DMS79 (cell line): ENCODE measurements at places on chromosomes 12 and 14.
A peak's percentile ranks its signal among the peaks of the same experiment; 100 is the strongest.

DNA sequence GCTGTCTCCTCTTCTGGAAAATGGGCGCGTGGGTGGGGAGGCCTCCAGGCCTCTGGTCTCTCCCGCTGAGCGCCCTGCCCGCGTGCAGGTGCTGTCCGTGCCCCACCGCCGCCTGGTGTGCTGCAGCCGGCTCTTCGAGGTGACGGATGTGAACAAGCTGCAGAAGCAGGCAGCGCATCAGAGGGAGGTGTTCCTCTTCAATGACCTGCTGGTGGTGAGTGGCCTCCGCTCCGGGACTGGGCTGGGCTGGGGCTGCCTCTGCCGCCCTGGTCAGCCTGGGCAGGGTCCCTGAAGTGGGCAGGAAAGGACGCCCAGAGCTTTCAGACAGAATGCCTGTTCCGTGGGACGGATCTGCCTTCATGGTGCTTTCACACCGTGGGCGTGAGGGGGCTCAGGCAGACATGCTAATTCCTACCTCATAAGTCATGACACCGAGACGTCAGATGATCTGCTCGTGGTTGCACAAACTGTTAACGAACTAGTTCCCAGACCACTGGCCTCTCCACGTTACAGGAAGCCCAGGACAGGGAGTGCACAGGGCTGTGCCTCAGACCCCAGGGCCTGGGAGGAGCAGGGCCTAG lies 50.5 kb downstream of the SLC6A12 start:
- DNase-seq: no peak

GRCh38 chr12:53737093-53737808 lies 10.0 kb upstream of the CALCOCO1 start:
- no peak for DNase-seq

GRCh38 chr14:77714926-77715325 lies 7.0 kb downstream of the SLIRP start:
- no peak for DNase-seq

DNA sequence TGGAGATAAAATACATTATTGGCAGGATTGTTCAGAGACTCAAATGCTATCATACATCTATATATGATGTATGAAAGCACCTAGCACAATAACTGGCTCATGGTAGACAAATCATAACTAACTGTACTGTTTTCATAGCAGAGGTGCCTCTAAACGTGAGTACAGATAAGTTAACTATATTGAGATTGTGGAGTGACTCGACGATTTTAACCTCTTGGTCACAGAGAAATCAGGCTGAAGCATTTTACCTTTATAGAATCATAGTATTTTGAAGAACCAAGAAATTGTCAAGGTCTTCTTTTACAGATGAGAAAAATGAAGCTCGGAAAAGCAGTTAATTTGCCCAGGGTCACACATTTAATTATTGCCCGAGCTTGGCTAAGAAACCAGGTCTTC lies 666 bp upstream of the DERA start:
- DNase-seq: no peak

- DNase-seq: no peak
Observed at GRCh38 chr12:76290963-76291859, 57.0 kb downstream of the BBS10 start.

DNA sequence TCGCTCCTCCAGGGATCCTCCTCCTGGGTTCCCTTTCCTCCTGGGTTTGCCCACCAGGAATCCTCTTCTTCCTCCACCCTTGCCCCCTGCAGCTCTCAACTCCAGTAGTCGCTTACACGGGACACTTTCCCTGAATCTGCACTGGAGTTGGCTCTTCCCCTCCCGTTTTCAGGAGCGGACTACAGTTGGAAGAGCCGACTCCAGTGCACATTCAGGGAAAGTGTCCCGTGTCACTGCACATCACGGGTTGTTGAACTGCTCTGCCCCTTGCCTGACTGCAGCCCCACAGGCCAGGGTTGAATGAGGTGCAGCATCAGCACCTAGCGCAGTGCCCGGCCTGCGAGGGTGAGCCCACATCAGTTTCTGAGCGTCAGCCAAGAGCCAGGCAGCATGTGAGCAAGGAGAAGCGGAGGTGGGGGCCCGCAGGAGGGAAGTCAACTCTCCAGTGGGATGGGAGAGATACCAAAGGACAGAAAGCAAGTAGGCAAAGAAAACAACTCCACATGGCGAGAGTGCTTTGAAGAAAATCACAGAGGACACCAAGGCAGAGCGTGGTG lies 13.1 kb downstream of the RAPGEF3 start:
- no peak for DNase-seq

GRCh38 chr12:452667-453210 lies 7.0 kb upstream of the B4GALNT3 start:
- DNase-seq: no peak

GRCh38 chr12:119857041-119857591 lies 20.0 kb downstream of the CIT start:
- DNase-seq: no peak

DNA sequence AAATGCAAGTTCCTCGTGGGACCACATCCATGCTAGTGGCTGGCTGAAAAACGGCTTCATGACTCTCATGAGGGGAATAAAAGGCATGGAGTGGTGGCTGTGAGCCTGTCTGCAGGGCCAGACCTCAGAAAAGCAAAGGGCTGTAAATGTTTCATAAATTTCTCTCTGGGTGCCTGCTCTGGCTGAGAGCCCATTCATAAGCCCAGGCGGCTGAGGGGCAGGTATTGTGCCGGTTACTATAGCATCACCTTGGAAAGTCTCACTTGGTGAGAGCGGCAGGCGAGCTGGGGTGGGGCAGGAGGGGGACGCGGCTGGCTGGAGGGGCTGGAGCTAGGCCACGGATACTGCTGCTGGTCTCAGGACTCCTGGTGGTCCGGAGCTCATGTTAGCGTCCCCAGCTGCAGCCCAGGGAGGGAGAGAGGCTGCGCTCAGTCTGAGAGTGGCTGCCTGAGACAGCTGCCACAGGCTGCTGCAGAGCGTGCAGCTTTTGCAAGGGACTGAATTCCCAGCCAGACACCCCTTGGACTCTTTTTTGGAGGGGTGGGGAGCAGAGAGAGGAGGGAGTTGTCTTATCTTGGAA lies at the start of gene SLC17A8:
SLC17A8 (plus strand) TSS at position 431 of the 580 bp plus-strand sequence. CDS start 318 bp downstream, outside the sequence.
- DNase-seq: peak; percentile 34

DNA sequence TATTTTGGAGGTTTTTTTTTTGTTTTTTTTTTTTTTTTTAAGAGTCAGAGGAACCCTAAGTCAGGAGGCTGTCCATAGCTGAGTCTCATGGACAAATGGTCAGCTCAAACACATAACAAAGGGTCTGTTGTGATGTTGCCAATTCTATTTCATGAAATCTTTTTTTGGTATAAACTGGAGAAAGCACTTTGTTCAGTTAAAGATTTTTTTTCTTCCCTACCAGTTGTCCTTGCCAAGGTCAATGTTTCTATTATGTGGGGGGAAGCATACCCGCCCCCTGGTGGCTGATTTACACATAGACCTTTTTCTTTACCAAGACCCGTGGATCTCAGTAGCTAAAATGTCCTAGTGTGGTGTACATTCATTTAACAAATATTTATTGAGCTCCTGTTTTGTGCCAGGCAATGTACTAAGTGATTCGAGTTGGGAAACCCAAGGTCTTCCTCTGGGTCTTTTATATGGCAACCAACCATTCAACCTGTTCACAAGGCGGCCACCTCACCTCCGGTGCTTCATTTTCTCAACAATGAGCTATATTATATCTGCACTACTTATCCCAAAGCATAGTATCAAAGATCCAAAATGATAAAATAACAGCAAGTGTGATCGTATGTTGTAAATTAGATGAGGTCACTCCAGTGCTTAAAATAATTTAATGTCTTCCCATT lies 214.5 kb downstream of the PAH start:
- DNase-seq: no peak

DNA sequence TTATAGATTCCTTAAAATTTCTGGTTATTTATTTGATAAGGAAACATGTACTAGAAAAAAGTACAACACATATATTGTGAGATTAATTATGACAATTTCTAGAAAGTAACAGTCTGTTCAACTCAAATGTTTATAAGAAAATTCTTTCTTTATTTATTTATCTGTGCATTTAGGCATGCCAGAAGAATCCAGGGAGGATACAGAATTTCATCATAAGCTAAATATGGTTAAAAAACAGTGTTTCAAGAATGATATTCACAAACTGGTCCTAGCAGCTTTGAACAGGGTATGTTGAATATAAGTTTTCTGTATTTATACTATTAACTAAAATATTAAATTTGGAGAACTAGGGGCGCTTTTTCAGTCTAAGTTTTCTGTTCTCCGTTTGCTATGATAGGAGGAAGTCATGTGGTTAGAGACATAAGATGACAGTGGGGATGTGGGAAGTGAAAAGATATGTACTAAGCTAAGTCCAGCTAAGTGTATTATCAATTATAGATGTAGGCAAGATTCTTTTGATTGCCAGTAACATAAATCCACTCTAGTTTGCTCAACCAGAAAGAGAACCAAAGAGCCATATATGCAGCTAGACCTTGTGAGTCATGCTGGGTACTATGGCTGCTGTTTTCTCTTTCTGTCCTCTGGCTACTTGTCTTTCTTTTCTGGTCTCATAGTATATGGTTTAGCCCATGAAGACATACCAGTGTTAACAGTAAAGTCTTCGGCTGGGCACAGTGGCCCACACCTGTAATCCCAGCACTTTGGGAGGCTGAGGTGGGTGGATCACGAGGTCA lies 39.0 kb downstream of the LRRK2 start:
- no peak for DNase-seq

- DNase-seq: no peak
Observed at GRCh38 chr14:71720978-71721624, 211.1 kb upstream of the RGS6 start.

DNA sequence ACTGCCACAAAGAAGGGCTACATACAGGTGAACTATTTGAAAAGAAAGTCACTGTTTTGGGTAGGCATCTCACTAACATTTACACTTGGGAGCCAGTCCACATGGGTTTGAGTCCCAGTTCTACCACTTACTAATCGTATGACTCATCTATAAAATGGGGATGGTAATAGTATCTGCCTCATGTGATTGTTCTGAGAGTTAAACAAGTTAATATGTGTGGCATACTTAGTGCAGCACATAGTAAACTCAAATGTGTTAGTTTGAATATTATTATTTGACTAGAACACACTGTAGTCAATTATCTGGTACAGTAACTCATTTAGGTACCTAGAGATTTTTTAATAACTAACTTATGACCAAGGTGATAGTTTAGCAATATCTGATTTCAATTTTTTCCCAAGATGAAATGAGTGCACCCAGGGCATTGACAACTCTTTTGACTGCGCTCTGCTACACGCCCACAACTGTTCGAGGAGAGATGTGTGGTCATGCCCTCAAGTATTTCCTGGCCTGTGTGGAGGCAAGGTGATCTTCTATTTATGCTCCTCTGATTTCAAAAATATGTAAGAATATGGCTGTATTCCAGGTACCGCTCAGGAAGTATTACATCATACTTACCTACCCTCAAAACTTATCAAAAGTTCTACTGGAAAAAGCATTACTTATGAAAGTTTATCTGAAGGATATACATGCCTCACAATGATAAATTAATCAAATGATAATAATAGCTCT lies 210.6 kb upstream of the EGLN3 start:
- DNase-seq: no peak

GRCh38 chr12:22105542-22105941 lies 59.5 kb downstream of the CMAS start:
- DNase-seq: no peak

- DNase-seq: no peak
Observed at GRCh38 chr12:34595749-34596733, 573.7 kb downstream of the ALG10 start.

DNA sequence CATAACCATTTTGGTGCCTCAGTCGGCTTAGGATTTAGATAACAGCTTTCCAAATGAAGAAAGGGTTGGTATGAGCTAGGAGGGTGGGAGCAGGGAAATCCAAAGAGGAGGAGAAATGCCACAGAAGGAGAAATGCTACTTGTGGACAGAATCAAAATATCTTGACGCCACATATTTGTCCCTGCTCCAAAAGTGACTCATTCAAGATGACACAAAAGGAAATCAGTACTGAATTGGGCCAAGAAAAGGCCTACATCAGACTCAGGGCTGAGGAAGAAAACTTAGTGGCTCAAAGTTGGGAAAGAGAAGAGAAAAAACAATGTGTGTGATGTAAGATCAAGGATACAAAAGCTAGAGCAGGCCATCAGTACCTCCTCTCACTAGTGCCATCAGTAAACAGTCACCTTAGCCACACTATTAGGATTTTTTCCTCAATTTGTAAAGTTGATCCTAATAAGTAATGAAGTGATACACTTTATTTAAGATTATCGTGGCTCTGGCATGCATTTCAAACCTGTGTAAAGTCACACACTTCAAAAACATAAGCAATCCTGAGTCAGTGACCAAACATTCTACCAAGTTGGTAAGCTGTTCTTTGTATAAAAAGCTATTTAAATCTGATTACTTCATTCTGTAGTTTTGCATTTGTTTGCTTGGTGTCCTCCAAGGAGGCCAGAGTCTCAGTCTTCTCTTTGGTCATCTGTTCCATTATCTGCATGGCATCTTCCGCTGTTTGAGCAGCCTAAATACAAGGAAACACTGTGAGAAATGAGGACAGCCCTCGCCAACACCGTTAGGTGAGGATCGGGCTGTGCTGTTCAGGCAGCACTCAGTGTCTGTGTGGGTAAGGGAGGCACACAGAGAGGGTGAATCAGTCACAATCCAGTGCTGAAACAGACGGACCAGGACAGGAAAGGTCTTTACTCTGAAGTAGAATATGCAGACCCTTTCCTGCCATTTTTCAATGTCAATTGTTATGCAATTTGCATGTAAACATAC lies 52.6 kb upstream of the VPS33A start:
- no peak for DNase-seq

DNA sequence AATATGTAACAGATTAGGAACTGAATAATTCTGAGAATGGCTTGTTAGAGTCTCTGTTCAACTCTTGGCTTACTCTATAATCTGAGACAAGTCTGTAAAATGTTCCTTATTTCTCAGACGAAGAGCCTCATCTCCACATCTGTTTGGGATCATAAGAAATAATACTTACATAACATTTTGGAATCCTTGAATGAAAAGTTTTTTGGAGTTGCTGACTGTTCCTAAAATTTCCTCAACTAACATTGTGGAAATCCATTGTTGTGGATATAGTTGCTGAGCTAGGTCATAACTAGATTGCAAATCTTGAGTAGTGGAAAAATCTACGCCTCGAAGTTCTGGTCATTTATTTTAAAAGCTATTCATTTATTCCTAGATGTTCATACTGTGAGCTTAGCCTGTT lies 402.9 kb downstream of the ZFP36L1 start:
- no peak for DNase-seq

GRCh38 chr12:53190108-53190729 lies 9.5 kb upstream of the CSAD start:
- peak; percentile 11 for DNase-seq

GRCh38 chr12:106239241-106239950 lies 8.4 kb downstream of the CKAP4 start:
- no peak for DNase-seq

GRCh38 chr14:97912217-97912616 lies 1115.0 kb downstream of the VRK1 start:
- DNase-seq: no peak
